ENCODE measurements at places on chromosomes 7 and 10.
A peak's percentile ranks its signal among the peaks of the same experiment; 100 is the strongest.

GRCh38 chr7:141575654-141576448, 24.6 kb downstream of the AGK start:
- no peak overlapping the region for H3K4me3 ChIP-seq
- no peaks in the 10 kb centered on the region for H3K36me3 ChIP-seq
- no peaks in the 10 kb centered on the region for H3K27me3 ChIP-seq

- no peaks in the 10 kb centered on the region for H3K36me3 ChIP-seq
- no peak overlapping the region for H3K27ac ChIP-seq
- no peaks in the 10 kb centered on the region for H3K27me3 ChIP-seq
- no peak for DNase-seq
- H3K4me3 ChIP-seq, result no peak overlapping the region
These were observed 208.4 kb downstream of the DYNC1I1 start for GRCh38 chr7:95980706-95981105.

GRCh38 chr7:112892263-112892662, 102.1 kb upstream of the TMEM168 start:
- H3K4me3 ChIP-seq, result no peak overlapping the region
- H3K27me3 ChIP-seq, result no peaks in the 10 kb centered on the region
- DNase-seq, result no peak
- H3K27ac ChIP-seq, result no peak overlapping the region
- no peaks in the 10 kb centered on the region for H3K4me1 ChIP-seq

DNA sequence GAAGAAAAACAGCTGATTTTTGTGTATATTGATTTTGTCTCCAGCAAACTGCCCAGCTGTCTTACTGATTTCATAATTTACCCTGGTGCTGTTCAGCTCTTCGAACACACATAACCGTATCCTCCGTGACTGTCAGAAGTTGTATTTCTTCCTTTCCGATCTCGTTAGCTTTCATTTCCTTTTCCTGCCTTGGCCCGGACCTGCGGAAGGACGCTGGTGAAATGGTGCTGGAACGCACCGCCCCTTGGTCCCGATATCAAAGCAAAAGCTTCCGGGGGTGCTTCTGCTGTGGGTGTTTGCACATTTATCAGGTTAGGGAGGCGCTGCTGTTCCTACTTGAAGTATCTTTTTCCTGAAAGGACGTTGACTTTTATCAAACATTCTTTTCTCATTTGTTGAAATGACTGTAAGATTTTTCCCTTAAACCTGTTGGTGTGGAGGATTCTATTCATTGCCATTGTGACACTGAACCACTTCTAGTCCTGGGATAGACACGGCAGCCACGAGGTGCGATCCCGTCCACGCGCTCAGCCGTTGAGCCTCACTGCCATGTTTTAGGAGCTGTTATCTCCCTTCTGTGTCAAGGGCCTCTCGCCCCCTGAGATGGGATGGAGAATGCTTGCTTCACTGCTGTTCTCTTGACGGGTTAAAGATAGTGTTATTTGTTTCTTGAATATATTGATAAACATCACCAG, 72.6 kb downstream of the FOXL3 start:
- no peaks in the 10 kb centered on the region for H3K27me3 ChIP-seq
- no peaks in the 10 kb centered on the region for H3K36me3 ChIP-seq
- DNase-seq, result peak; percentile 66
- peaks cover 4% of the 10 kb centered on the region for H3K4me1 ChIP-seq

DNA sequence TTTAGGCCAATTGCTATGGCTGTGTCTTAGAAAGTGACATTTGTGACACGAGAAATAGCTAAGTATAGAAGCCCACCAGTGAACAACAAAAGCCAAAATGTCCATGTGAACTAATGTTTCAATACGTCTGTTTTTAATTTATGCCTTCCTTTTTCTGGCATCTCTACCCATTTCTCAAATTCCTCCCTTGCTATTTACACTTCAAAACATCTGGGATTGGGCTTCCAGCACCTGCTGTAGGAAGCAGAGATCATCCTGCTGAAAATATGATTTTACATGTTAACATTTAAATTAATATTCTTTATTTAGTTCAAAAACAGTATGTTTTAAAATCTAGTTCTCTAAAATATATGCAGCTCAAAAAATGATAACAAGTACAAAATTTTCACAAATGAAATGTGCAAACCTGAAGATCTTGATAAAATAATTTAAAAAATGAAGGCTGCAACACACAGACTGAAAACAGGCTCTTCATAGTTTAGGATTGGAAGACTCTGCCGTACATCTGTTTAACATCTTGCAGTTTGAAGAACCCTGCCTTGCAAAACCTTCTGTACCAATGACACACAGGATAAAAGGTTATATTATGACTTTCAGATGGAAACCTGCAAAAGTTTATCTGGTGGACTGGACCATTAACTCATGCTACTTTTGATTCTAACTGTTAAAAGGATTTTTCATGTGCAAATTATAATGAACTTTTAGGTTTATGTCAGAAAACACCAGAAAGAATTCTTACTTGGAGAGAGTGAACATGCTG, 408.4 kb downstream of the SUGCT start:
- H3K36me3 ChIP-seq, result no peaks in the 10 kb centered on the region
- H3K4me1 ChIP-seq, result no peaks in the 10 kb centered on the region
- no peaks in the 10 kb centered on the region for H3K27me3 ChIP-seq
- no peak overlapping the region for H3K27ac ChIP-seq
- no peak overlapping the region for H3K4me3 ChIP-seq
- DNase-seq, result no peak

- DNase-seq, result no peak
- H3K4me1 ChIP-seq, result no peaks in the 10 kb centered on the region
- no peaks in the 10 kb centered on the region for H3K36me3 ChIP-seq
These were observed 8.5 kb upstream of the ARHGAP19 start for GRCh38 chr10:97300980-97301379.

DNA sequence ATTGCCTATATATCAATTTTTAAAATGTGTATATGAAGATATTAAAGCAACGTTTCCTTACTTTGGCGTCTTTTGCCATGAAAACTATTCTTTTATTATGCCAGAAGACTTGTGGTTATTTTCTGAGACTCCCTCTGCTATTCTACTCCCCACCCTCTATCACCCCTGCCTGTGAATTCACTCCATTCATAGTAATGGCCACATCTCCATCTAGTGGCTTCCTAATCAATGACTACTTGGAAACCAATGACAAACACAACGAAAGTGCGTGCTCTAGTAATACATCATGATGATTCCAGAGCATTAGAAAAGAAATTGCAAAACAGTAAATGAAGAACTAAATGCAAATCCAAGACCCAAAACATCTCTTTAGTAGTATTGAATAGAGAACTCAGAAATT, 186.7 kb upstream of the HGF start:
- no peaks in the 10 kb centered on the region for H3K4me1 ChIP-seq
- no peaks in the 10 kb centered on the region for H3K27me3 ChIP-seq
- no peak overlapping the region for H3K27ac ChIP-seq
- peak; percentile 8 for DNase-seq
- H3K4me3 ChIP-seq, result no peak overlapping the region

DNA sequence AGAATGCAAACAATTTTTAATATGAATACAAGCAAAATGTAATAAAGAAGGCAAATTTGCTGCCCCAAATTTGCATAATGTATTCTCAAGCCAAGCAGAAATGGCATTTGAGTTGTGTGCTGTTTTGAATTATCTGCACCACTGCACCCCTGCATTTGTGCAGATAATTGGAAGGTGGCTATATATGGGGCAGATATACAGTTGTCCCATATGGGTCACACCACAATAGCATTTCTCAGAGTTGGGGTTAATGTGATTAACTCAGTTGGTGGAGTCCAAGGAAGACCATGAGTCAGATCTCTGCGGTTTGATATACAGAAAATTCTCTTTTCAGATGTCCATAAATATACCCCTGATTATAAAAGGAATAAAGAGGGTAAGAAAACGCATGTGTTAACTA, 68.9 kb upstream of the EXOC4 start:
- DNase-seq, result no peak
- H3K27me3 ChIP-seq, result no peaks in the 10 kb centered on the region
- no peaks in the 10 kb centered on the region for H3K36me3 ChIP-seq
- no peaks in the 10 kb centered on the region for H3K4me1 ChIP-seq
- no peak overlapping the region for H3K4me3 ChIP-seq
- H3K27ac ChIP-seq, result no peak overlapping the region

GRCh38 chr10:3783316-3783681, 1.7 kb downstream of the KLF6 start:
- DNase-seq, result peak; percentile 90
- peaks cover 24% of the 10 kb centered on the region for H3K36me3 ChIP-seq
- peak overlapping the region; percentile 99 for H3K4me3 ChIP-seq
- H3K27ac ChIP-seq, result peak overlapping the region; percentile 100

DNA sequence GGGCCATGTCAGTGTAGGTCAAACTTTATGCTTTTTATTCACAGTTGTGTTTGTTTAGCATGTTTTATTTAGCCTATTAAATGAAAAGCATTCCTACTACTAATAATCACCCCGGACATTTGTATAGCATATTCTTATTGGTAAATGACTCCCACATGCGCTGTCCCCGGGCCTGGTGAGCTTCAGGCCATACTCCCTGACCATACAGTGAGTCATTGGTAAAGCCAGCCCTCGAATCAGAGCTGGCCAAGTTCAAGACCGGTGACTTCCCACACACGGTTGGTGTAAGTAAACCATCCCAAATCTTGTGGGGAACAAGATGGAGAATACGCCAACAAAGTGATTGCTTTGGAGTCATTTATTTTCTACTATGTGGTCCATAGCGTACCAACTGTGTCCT, 238.7 kb upstream of the TCF7L2 start:
- no peak for DNase-seq
- no peak overlapping the region for H3K4me3 ChIP-seq
- H3K27me3 ChIP-seq, result no peaks in the 10 kb centered on the region
- no peaks in the 10 kb centered on the region for H3K36me3 ChIP-seq
- H3K27ac ChIP-seq, result no peak overlapping the region

DNA sequence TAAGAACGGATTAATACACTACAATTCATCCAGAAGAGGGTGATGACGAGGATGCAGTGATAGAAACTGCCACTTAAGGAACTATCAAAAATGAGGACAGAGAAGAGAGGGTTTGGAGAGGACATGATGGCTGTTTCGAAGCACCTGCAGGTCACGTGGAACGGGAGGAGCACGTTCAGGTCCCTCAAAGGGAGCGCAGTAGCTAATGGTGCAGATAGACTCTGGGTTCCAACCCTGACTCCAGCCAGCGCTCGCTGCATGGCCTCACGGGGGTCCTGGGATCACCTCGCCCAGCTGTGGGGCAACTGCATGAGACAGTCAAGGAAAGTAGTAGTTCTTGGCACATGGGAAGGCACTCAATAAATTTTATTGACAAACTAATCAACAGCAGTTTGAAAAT, 208.6 kb upstream of the RNF32 start:
- DNase-seq, result no peak
- no peaks in the 10 kb centered on the region for H3K27me3 ChIP-seq
- H3K4me1 ChIP-seq, result no peaks in the 10 kb centered on the region
- no peaks in the 10 kb centered on the region for H3K36me3 ChIP-seq

DNA sequence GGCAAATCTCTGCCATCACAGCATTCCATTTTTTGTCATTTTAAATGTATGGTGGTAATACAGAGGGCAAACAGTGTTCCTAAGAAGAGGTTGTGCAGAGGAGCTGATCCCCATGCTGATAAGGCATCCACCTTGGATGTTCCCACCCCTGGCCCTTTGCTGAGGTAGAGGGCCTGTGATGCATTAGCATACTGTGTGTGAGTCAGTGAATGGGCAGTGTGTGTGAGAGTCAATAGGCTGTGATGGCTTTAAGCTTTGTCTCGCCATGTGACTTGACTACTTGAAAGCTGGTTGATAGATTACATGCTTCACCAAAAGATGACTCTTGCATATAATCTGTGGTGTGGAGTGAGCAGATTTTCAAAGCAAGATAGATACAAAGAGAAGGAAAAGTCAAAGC, 81.3 kb downstream of the INSYN2A start:
- H3K27ac ChIP-seq, result no peak overlapping the region
- peaks cover 6% of the 10 kb centered on the region for H3K36me3 ChIP-seq
- DNase-seq, result no peak
- no peaks in the 10 kb centered on the region for H3K27me3 ChIP-seq
- no peak overlapping the region for H3K4me3 ChIP-seq

DNA sequence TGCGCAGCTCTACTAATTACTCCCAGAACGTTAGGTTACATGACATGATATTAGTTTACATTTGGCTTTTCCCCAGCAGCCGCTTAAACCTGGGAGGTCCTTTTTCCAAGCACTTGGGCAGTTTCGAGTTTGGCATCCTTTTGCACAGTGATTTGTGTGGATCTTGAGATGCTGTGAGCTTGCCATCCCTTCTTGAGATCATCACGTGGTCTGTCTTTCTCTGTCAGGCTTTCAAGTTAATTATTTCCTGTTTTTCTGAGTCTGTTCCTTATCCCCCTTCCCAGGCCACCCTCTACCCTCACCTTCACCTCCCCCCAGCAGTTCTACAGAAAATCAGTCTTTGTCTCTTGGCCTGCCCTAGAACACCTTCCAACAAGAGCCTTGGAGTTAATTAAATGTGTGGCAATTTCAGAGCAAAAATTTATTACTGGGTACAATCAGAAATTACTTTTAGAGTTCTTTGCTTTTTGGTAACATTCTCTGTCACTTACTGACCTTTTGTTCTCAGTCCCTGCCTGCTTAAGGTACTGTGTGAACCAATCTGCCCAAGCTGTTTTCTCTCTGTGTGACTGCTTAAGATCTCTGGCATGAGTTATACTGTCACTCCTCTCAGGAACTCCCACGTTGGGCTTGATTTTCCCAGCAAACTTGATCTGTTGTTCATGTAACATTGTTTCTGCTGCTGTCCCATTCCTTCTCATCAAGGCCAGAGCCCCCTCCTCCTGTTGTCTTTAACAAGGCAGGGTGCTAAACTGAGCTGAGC, 3.1 kb upstream of the SLF2 start:
- no peak overlapping the region for H3K4me3 ChIP-seq
- no peaks in the 10 kb centered on the region for H3K27me3 ChIP-seq
- H3K27ac ChIP-seq, result no peak overlapping the region

GRCh38 chr7:155521743-155522398, 24.5 kb downstream of the CNPY1 start:
- H3K36me3 ChIP-seq, result no peaks in the 10 kb centered on the region
- DNase-seq, result no peak
- H3K4me3 ChIP-seq, result no peak overlapping the region
- H3K27me3 ChIP-seq, result peaks cover 16% of the 10 kb centered on the region

GRCh38 chr10:129131457-129132132, 335.4 kb upstream of the MGMT start:
- H3K4me1 ChIP-seq, result no peaks in the 10 kb centered on the region
- no peak overlapping the region for H3K4me3 ChIP-seq
- H3K36me3 ChIP-seq, result no peaks in the 10 kb centered on the region
- peak; percentile 32 for DNase-seq
- peaks cover 3% of the 10 kb centered on the region for H3K27me3 ChIP-seq

DNA sequence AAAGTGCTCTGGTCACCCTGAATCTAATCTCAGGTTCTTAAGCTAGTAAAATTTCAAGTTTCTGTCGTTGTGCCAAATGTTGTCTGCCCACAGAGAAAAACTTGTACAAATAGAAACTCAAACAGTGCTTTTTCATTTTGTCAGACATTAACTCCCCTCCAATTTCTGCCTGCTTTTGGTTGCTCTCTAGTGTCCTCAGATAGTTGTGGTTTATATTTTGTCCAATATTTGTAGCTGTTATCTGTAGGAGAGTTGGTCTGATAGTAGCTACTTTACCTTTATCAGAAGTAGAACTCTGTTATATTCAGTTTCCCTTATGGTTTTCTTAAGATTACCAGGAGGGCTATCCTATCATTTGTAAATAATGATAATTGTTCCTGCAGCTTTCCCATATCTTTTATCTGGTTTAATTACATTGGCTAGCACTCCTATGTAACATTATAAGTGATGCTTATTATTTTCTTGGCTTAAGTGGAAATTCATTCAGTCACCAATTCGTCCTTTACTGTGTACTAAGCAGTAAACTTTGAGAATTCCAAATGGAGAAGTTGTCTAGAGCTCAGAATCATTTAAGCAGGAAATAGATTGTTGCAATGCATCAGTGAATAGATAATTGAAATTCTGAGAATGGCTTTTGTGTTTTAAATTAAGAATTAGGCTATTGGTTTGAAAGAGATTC, 91.0 kb downstream of the ANKIB1 start:
- H3K27me3 ChIP-seq, result no peaks in the 10 kb centered on the region
- no peaks in the 10 kb centered on the region for H3K36me3 ChIP-seq

Measured in kidney (tissue), 22 donors.